ENCODE measurements at places on chromosomes 11 and 22.

- no peak for DNase-seq
Measured at GRCh38 chr11:80155412-80156017, 714.7 kb upstream of the TENM4 start.

DNA sequence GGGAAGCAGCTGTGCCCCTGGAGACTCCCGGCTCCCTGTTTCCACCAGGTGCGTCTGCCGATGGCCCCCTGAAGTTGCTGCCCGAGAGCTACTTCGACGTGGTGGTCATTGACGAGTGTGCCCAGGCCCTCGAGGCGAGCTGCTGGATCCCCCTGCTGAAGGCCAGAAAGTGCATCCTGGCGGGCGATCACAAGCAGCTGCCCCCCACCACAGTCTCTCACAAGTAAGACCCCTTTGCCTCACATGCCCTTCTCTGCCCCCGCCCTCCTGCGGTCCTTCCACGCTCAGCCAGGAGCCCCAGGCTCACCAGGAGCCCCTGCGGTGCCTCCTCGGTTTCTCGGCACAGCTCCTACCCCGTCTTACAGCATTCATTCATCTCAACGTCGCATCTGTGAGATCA, 25.4 kb downstream of the IGHMBP2 start:
- no peak for DNase-seq

DNA sequence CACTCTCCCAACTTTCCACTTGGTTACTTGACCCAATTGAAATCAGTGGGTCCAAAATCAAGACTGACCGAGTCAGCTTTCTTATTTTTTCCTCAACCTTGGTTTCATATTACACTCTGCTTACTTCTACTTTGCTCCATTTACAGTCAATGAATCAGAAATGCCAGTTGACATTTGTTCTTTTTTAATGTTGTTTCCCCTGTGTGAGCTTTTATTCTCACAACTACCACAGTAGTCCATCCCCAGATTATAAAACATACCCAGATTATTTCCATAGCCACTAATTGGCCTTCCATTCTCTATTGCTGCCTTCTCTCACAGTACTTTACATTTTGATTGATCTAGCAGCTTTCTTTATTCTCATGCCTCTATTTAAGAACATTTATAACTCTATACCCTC, 50.0 kb downstream of the DNAJC24 start:
- no peak for DNase-seq

- DNase-seq: no peak
Measured at GRCh38 chr11:72668629-72669347, 5.4 kb downstream of the PDE2A start.

DNA sequence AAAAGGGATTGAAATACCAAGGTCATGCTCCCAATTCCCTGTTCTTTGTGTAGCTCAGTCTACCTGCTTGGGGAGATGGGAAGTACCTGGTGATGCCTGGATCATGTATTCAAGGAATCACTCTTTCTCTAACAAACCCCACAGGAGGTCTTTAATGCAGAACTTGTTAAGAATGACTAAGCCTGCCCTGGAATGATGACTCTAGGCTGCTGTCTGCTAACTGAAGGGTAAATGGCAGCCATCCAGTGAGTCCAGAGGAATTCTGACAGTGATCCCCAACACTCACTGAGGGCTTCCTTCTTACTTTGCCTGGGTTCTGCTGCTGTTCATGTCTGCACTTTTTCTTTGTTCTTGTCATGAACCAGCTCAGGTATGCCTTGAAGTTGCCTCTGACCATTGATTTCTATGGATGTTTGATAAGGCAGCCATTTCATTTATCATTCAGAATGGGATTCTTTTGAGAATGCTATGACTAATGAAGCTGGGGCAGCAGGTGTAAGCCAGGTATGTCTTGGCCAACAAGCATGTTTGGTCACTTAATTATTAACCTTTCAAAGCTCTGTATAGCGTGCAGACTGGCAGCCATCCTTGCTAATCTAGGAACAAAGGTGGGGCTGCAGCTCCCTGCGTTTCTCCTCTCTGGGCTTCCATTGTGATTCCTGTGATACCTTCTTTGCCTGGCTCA, 11.4 kb downstream of the PRSS23 start:
- no peak for DNase-seq

DNA sequence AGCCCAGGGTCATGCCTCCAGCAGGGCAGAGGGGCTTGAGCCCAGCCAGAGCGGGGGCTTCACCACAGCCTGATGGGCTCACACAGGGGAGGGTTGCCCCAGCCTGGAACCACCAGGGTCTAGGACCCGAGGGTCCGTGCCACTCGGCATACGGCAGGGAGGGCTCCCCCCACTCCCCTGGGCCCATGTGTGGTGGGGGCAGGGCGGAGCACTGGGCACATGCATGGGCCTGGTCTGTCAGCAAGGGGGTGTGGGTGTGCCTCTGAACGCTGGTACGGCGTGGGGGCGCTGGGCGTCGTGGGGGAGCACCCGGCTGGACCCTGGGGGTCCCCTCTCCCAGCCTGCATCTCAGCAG, 29.3 kb downstream of the MOB2 start:
- no peak for DNase-seq

Data from CMK (cell line).